ENCODE measurements at places on chromosomes 12 and 14.

DNA sequence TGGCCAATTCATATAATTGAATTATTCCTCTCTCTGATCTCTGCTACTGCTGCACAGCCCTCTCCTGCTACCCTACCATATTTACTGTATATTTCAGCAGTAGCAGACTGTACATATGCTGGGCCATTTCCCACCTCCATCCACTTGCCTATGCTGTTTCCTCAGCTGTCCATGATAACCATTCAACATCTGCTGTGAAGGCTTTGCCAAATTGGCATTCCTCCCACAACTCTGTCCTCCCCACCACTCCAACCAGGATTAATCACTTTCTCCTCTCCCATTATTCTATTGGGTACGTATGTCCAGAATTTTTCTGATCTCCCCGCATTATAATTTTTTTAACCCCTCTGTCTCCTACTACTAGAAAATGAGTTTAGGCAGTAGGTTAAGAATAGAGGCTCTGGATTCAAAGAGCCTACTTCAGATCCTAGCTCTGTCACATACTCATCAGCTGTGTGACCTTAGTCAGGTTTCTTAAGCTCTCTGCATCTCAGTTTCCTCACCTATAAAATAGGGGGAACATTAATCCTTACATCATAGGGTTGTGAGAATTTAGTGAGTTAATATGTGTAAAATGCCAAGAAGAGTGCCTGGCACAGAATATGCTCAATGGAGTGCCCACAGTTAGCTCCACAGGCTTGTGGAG lies 123.3 kb downstream of the KICS2 start:
- peak; percentile 28 for DNase-seq

GRCh38 chr12:16499611-16500010 lies 106.4 kb downstream of the LMO3 start:
- no peak for DNase-seq

DNA sequence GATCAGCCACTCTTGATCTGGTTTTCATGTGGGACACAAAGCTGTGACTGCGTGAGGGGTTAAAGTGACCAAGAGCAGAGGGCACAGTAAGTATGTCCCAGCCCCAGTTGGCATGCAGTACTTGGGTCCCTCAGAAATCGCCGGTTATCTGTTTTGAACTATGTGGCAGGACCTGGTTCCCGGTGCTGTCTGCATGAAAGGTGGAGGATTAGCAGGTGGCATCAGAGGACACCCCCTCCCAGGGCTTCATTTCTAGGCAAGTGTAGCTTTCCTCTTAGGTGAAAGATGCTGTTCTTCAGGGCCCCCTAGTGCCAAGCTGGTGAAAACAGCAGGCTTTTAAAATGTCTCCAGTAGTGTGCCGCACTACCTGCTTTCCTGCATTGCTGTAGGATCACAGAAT lies 57.1 kb downstream of the ATG14 start:
- peak; percentile 48 for DNase-seq

GRCh38 chr12:3928538-3929184 lies 55.5 kb upstream of the PARP11 start:
- no peak for DNase-seq

GRCh38 chr14:66477567-66477966 lies 8.6 kb upstream of the CCDC196 start:
- DNase-seq: no peak

GRCh38 chr14:68707482-68707881 lies 85.4 kb downstream of the ZFP36L1 start:
- no peak for DNase-seq

DNA sequence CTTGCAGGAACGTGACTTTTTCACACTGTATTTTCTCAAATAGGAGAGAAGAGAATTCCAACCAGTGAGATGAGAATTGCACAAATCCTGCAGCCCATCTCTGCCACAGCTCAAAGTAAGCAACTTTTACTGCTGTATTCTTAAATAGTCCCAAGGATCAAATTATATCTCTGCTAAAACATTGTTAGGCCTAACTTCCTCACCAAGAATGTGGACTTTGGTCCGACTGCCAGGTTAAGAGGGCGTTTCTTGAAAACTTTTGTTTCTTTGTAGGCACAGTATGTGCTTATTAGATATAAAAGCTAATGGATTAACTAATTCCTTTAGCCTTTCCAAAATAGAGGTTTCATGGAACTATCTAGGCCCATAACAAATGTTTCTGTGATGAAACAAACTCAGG lies 61.4 kb upstream of the IFNG-AS1 start:
- no peak for DNase-seq

- DNase-seq: no peak
Observed at GRCh38 chr12:130969223-130969622, 15.5 kb downstream of the ADGRD1 start.

Data from NCI-H1105 treated with DMSO at 0.1 percent for 48 hours (cell line).